Dorsolateral prefrontal cortex (tissue), 122 donors: ENCODE measurements at places on chromosomes 11 and 22.

- no peak for DNase-seq
Observed at GRCh38 chr11:70109903-70110302, 31.8 kb downstream of the ANO1 start.

GRCh38 chr11:126392633-126393013, 37.1 kb downstream of the ST3GAL4 start:
- no peak for DNase-seq

- no peak for DNase-seq
Observed at GRCh38 chr11:119685111-119685746, 43.8 kb downstream of the NECTIN1 start.

GRCh38 chr11:111363985-111364384, 15.1 kb downstream of the POU2AF1 start:
- no peak for DNase-seq

DNA sequence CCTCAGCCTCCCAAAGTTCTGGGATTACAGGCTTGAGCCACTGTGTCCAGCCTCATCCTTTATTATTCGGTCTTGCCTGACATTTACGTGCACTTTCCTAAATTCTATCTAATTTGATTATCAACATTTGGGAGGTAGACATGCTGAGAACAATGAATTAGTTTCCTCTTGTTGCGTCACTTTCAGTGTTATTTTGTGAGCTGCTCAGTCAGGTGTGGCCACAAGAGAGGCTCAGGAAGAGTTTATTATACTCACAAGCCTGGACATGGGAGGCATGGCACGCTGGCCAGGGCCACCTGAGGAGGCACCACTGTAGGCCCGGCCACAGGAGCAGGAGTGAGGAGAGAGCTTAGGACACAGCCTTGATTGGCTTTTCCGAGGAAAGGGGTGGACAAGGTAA, 59.7 kb upstream of the RBFOX2 start:
- no peak for DNase-seq

DNA sequence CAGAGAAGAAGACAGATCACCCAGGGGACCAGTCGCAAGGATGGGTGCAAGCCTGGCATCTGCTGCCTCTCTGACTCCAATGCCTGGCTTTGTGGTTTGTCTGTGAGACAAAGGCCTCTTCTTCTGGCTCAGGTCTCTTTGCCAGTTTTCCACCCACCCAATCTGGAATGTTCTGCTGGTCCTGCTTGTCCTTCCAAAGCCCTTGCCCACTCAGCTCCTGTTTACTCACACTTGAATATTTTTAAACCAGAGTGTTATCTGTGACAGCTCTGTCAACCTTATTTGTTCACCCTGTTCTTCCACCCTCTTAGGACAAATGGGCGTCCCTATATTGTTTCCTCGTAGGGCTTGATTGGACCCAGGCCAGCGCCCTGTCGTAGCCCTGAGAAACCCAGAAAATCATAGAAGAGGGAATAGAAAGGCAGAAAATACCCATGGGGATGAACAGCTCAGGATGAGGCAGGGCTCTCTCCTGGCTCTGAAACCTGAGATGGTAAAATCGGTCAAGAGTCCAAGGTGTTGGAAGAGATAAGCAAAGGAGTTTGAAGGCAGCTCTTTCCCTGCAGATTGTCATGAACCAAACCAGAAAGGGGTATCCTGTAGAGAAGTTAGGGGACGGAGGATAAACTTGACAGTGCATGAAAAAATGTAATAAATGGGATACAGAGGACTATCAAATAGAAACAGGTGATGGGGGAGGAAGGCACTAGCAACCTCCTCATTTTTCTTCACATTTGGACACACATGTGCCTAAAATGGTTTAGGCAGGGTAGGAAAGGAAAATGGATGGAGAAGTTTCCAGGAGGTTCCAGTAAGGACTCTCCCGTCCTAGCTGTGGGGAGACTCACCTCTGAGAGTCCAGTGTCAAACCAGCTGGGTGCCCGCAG, 651 bp downstream of the CRYAB start:
- peak; percentile 91 for DNase-seq

DNA sequence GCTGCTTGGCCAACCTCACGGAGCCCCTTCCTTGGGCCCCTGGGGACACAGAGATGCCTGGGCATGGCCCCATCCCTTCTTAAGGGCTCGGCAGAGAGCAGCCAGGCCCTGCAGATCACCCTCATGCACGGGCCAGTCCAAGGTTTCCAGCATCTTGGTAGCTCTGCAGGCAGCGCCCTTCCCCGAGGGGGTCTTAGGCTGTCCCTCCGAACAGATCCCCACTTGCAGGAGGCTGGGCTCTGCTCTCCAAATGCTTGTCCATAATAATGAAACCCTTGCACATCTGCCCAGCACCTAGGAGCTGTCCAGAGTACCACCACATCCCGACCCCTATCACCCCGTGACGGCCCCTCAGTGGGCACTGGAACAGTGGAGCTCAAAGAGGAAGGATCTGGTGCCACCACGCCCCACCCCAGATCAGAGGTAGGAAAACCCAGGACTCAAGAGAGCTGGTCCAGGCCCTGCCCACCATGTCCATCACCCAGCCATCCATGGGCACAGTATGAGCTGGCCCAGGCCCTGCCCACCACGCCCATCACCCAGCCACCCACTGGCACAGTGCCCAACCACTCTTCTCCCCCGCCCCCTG, 92.5 kb upstream of the PRR5 start:
- DNase-seq = no peak

DNA sequence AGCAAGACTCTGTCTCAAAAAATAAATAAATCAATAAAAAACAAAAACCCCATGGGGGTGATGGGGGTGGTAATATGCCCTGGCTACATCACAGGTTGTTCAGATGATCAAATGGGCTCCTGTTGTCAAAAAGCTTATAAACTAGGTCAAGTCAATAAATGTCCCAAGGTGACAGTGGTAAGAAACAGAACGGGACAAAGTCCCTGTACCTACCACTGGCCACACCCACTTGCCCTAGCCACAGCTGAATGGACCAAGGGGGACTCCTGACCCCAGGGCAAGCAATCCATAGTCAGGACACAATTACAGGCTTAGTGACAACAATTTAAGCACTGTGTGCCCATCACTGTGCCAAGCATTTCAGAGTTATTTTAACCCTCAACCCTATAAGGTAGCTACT, 6.0 kb downstream of the NAGA start:
- DNase-seq = no peak

DNA sequence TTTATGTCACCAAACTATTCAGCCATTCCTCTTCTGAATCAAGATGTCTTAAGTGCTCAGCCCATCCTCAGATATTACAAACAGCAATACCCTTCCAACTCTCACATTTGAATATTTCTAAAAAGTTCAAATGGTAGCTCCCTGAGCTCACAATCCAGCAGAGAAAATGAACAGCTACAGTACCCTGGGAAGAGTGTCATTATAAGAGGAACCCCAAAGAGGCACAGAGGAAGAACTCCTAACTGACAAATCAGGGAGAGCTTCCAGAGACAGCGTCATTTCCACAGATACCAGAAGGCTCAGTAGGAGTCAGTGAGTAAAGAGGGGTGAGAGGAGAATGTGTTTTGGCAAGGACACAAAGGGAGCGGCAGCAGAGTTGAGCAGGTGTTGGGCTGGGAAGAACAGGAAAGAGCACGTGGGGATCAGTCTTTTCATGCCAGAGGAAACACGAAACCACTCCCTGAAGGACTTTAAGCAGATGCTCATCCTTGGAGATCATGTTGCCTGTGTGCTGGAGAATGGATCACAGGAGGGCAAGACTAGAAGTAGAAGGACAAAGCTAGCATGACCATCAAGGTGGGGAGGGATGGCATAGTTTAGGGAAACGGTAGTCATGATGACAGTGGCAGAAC, 4.3 kb downstream of the CLTCL1 start:
- DNase-seq = no peak

- no peak for DNase-seq
Observed at GRCh38 chr11:36540998-36541397, 26.8 kb upstream of the RAG1 start.

DNA sequence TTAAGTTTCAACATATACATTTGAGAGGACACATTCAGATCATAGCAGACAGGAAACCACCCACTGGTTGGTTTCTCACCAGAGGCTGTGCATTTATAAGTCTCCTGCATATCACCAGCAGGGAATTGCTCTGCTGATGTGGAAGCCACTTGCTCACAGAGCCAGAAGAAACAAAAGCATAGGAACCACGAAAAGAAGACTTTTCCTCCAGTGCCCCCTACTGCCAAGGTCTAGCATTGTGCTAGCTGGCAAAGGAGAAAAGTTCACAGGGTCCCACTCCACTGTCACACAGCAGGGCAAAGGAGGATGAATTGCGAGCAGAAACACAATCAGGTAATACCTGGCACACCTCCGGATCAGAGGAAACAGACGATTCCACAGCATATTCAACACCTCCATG, 28.9 kb upstream of the ISX start:
- DNase-seq = no peak

DNA sequence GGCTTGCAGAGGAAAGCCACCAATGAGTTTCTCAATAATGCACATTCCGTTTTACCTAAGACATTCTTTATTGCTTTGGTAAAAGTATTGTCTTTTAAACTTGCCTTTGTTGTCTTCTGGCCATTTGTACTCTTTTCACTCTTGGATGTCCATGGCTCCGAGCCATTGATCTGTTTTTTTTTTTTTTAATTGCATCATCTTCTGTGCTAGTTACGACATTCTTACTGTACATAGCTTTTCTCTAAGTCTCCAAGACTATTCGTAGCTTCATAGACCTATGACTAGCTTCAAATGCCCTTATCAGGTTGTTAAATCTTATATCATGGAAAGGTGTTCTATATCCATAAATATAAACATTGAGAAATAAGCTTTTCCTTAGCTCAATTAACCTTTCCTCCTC, 1522.6 kb downstream of the FAM181B start:
- no peak for DNase-seq

DNA sequence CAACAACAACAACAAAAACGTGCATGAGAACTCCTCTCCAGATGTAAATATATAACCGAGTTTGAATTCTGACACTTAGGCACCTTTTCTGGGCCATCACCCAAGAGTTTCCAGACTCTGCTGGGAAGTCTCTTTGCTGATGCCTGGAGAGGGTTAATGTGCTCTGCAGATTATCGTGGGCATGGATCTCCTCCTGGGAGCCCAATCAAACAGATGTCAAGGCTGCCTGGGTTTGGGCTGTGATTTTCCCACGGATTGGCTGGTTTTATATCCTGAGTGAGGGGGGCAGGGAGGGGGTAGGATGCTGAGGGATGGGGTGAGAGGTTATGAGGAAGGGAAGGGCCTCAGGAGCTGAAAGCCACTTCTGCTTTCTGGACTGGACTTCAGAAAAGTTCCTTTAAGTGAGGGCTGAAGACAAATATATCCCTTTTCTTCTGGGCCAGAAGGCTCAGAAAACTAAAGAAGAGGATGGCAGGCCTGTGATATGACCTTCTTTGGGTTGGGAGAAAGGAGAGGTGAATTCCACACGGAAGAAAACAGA, 4.2 kb downstream of the ELF5 start:
- DNase-seq = no peak

DNA sequence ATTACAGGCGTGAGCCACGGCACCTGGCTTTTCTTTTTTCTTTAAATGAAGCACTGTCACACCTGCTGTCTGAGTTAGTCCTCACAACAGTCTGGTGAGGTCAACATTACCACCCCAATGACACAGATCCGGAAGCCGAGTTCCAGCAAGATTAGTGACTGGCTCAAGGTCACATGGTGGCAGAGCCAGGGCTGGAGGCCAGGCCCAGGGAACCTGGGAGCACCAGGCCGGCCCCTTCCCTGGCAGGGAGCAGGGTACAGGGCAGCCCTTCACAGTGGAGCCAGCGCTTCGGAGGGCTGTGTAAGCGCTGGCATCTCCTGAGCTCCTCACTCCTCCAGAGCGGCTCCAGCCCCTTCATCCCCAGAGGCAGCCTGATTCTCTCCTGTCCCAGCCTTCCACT, 118.7 kb downstream of the ST3GAL4 start:
- no peak for DNase-seq

- no peak for DNase-seq
Observed at GRCh38 chr11:19181531-19182261, 20.1 kb downstream of the CSRP3 start.

GRCh38 chr11:18013790-18014507, 1.1 kb upstream of the SERGEF start:
- DNase-seq = no peak

- no peak for DNase-seq
Observed at GRCh38 chr11:32305460-32305859, 129.9 kb downstream of the WT1 start.

- DNase-seq = no peak
Observed at GRCh38 chr11:79822766-79823165, 381.9 kb upstream of the TENM4 start.

DNA sequence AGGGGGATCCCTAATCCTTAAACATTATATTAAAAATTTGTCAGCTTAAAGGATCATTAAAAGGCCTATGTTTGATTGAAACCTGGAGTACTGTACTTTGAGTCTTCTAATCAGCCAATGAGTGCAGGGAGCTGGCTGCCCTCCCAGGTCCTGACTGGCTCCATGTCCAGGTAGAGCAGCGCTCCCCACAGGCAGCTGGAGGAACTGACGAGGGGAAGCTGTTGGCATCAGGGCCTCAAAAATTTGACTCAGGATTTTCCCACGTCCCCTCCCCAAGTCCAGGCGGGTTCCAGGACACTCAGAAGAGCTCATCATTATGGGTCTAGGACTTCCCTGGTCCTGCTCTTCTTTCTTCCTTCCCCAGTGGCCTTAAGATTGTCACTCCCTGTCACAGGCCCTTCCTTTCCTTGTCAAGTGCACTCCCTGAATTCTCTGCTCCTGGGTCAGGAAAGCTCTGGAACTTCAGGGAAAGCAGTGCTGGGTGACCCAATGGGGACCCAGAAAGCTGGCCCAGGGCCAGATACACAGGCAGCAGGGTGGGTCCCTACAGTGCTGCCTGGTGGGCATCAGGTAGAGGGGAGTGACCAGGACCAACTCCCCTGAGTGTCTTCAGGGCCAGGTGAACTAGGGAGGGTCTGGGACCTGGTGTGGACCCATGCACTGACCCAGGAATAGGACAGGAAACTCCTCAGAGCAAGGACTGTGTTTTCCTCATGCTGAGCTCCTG, 65.5 kb downstream of the GGTLC2 start:
- no peak for DNase-seq

DNA sequence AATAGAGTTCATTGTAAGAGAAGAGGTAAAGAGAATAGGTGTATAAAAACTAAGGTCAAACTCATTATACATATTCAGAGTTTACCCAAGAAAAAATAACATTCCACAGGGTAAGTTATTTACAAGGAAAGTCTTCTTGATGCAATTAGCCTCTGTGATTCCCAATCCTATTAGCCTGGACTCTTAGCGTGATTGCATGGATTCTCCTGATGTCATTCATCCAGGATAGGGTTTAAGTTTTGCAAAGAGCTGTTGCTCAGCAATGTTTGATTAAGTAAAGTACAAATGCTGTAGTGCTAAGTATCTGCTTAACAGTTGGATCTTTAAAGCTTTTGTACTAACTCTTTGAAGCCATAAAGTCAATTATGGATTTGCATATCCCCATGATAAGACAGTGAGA, 767.8 kb upstream of the LUZP2 start:
- DNase-seq = no peak
